Activated CD8-positive, alpha-beta memory T cell treated with anti-CD3 and anti-CD28 coated beads for 24 hours (primary cell): ENCODE measurements at places on chromosomes 12 and 14.

DNA sequence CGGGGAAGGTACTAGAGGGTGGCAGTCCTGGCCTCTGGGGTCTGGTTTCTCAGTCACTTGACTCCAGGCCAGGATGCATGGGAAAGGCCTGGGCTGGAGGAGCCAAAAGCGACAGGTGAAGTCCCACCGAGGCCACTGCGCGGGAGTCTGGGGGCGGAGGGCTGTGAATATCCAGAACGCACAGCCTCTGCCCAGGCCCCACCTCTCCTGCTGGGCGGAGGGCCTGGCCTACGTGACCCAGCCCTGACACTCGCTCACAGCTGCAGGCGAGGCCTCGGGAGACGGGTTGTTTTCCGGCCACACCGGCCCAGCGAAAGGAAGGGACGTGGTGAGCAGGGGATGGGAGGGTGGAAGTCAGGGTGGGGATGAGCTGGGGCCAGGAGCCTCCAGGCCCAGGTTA lies 91.2 kb downstream of the RFLNA start:
- DNase-seq: no peak

DNA sequence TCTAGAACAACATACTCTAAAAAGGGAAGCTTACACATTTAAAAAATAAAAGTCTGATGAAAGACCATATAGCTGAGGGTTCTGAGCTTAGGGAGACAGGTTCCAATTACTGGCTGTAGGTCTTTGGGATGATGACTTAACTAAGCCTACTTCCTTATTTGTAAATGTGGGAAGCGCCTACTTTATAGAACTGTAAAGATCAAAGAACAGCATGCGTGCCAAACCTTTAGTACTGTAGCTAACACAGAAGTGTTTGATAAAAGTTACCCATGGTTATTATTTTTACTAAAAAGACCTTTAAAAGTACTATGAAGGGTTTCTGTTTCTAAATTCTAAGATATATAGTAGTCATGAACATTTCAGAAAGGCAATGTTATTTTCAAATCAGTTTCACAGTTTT lies 35.7 kb downstream of the STK38L start:
- DNase-seq: no peak

DNA sequence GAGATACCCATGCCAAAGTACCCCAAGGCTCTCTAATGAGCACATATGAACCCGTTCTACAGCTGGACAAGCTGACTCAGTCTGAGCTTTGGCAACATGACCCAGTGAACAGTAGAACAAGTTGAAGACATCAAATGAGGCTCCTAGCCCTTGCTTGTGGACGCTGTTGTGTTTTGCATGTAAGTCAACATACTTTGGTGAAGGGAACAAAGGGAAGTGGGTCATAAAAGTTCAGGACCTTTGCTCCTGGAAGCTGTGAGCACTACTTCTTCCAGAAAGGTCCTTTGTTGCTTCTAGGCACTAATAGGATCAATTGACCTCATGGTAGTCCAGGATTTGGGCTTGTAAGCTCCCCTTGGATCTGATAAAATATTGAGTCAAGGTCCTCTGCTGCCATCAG lies 613.5 kb upstream of the TBX3 start:
- DNase-seq: no peak

- DNase-seq: no peak
Measured at GRCh38 chr14:23066368-23066767, 9.0 kb upstream of the CDH24 start.

DNA sequence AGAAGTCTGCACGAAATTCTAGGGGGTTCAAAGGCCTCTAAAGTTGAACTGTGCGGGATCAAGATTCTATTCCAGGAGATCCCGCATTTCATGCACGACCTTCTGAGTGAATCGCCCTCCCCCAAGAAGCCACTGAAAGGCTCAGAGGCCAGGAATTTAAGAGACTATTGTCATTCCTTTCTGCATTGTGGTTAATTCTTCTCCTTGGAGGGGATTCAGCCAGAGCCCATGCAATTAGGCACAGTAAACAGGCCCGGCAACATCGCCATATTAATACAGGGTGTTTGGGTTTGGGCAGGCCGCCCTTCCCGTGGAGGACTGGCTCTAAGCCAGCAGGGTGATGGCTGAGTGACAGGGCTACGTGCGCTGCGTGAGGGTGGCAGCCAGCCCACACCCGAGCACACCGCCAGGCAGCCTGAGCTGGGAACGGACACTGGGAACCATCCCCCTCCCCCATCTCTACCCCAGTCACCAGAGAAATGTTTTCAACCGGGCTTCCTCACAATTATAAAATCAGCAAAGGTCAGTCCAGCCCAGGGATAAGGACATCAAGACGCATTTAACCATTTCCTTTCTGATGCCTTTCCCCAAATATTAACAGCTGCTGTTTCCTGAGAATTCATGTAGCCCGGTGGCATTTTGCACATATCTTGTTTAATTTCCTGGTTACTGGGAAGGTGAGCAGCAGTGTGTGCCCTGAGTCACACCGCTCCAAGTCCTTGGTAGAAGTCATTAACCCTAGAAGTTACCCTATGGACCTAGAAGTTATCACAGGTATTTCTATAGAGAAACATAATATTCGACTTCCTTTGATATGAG lies 12.5 kb downstream of the EGLN3 start:
- no peak for DNase-seq

GRCh38 chr14:81632157-81632556 lies 98.5 kb upstream of the SEL1L start:
- no peak for DNase-seq

GRCh38 chr12:68163560-68164081 lies 4.1 kb upstream of the IFNG start:
- no peak for DNase-seq

DNA sequence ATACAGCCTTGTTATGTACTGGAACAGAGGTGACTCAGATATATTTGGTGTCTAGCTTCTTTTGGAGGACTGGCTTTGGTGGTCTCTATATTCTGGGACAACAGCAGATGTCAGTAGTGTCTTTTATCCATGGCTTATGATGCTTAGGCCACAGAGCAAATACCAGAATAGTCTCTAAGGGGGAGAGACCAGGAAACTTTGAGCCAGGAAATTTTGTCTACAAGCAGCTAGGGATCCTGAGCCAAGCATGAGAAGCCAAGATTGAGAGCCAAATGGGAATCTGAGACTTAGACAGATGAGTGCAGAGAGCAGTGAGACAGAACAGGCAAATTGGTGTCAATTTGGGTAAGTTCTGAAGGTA lies 28.4 kb upstream of the PTPRR start:
- no peak for DNase-seq

DNA sequence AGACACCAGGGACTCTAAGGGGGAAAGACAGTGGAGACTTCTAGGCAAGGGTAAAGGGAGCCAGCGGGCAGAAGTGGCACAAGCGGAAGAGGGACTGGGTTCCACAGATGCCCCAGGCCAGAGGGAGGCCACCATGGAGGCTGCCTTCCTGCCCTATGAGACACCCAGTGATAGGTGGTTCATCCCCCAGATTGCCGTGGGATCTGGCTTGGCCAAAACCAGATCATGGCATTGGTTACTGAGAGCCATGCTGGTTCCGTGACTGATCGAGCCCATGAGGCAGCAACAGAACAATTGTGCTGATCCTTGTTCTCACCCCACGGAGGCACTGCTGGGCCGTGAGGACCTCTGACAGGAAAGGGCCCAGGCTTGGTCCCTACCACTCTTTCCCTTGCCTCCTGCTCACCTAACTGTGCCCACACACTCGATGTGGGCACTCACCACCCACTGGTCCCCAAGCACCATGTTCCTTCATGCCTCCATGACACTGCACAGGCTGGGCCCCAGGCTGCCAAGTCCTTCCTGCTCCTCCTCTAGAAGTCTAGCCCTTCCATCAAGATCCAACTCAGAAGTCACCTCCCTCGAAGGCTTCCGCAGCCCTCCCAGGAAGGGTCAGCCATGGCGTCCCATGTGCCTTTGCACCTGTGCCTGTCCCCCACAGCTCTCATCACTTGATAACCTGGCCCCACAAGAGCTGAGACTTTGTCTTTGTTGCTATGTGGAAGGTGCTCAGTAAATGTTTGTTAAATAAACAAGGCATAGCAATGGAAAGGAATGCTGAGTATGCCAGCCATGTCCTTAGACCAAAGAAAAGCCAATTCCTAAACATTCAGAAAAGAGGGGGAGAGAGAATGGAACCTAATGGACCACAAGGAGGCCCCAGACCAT lies 7.3 kb downstream of the KRT79 start:
- no peak for DNase-seq

- no peak for DNase-seq
Measured at GRCh38 chr12:130496516-130497120, 158.9 kb downstream of the PIWIL1 start.

- DNase-seq: no peak
Measured at GRCh38 chr12:90173499-90174197, 465.0 kb upstream of the ATP2B1 start.

DNA sequence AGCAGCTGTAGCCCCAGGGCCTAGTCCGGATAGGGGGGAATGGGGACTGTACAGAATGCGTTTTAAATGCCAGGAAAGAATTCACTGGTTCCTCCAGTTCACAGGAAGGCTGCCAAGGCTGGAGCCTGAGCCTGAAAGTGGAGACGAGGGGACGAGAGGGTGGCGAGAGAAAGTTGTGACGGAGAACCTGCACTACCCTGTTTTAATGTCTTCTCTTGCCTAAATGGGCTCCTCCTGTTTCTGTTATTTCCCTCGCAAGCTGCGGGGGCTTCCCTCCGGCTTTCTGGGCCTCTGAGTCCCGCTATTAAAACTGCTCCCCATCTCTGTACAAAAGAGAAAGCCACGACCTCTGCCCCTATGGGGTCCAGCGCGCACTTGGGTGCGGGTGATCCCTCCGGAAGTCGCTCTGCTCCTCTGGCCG lies 4.5 kb downstream of the C1QL4 start:
- no peak for DNase-seq

DNA sequence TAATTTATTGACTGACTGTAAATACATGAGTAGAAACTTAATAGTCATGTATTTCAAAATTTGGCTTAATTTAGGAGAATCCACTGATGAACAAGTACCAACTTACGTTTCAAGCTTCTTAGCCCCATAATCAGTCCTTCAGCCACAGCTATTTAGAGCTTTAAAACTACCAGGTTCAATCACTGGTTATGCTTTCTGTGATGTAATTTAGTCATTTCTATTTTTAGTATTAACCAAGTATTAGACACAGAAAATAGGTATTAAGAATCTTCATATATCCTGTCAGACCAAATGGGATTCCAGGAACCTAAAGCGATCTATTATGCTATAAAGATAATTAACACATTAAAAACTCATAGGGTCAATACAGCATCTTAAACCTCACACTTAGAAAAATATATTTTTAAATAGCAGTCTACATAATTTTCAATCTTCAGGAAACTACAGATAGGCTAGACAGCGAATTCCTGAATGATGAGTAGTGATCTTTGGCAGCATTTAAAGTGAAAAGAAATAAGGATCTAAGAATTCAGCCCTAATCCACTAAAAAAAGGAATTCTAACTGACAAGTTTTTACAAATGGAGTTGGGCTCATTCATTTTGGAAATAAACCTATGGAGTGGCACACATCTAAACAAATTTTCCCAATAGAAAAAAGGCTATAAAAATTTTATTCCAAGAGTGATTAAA lies 51.5 kb downstream of the ZC3H14 start:
- DNase-seq: no peak
